Common myeloid progenitor, CD34-positive (primary cell): ENCODE measurements at places on chromosomes 7 and 10.

DNA sequence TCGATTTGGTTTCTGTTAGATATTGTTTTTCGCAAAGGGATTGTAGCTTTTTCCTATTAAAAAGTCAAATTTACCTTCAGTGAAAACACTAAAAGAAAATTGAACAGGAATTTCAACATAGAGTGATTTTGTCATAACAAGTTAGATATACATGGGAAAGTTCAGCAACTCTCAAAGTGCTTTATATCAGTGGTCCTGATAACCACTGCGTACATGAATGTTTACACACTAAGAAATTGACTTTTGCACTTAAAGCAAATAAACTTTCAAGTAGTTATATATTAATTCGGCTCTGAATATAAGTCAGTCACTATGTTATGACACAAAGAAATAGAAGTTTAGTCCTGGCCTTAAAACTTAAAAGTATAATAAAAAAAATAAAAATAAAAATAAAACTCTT, 101.3 kb upstream of the DKK1 start:
- DNase-seq, result no peak

- no peak for DNase-seq
These were observed 50.3 kb downstream of the ADCYAP1R1 start for GRCh38 chr7:31102151-31102972.

DNA sequence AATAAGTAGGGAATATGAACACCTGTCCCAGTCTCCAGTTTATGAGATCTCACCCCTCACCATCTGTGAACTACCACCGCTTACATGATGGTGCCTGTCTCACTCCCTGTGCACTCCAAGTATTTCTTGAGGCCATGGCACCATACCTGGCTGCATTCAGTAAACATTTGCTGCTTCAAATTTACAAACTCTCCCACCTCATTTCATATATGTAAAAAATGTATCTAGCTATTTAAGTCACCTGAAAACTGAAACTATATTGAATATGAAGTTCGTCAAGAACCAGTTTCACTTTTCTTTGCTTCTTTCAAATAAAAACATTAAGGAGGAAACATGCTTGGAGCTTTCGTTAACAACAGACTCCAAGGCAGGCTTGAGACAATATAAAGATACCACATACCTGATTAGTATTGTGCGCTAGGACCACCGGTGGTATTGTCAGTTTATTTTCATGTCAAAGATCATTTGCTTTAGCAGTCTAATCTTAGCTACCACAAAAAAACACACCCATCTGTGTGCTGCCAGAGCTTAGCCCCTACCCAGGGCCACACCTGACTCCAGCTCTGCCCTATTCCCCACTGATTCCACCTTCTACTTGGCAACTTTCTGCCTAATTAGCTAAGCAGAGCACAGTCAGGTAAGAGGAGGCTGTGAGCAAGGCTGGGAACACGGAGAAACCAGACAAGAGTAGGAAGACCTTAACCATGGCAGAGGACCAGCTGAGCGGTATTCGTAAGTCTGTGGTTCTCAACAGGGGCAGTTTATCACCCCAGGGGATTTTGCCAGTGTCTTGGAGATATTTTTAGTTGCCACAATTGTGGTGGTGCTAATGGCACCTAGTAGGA, 92.0 kb downstream of the ZFAND4 start:
- peak; percentile 81 for DNase-seq

DNA sequence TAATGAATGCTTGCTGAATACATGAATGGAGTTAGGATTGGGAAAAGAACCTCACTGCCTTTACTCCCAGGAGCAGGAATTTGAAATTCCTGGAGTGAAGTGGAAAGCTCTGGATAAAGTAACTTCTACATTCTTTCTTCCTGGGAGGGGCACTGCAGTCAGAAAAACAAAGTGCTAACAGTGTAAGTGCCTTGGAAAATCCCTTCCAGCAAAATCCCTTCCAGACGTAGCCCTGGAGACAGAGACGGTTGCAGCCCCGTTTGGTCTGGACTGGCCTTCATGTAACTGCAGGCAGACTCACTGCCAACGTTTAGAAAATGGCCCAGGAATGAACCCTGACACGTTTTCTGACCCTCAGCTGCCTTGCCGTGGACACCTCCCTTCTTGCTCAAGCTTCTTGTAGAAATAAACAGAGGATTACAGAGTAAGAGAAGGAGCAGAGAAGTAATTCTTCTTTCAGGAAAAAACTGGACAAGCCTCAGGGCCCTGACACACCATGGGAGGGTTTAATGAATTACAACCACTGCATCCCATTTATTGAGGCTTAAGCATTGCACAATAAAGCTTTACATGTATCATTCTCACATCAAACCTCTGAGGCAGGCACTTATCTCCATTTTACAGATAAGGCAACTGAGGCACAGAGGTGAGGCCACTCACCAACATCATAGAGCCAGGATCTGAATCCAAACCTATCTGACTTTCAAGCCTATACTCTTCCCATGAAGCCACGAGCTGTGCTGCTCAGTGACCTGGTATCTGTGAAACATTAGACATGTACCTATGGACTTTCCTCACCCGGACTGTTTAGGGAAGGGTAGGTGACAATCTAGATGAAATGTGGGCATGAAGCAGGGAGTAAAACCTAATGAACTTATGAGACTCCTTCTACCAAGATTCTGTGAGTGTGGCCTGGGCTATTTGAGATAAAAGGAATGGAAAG, 7.8 kb downstream of the ITPRIP start:
- DNase-seq, result no peak

GRCh38 chr7:111146136-111146535, 55.2 kb downstream of the LRRN3 start:
- DNase-seq, result no peak

- DNase-seq, result no peak
These were observed 152.6 kb downstream of the PLXNA4 start for GRCh38 chr7:132423594-132424200.

- no peak for DNase-seq
These were observed 117.2 kb downstream of the RAB11FIP2 start for GRCh38 chr10:117929327-117930067.

DNA sequence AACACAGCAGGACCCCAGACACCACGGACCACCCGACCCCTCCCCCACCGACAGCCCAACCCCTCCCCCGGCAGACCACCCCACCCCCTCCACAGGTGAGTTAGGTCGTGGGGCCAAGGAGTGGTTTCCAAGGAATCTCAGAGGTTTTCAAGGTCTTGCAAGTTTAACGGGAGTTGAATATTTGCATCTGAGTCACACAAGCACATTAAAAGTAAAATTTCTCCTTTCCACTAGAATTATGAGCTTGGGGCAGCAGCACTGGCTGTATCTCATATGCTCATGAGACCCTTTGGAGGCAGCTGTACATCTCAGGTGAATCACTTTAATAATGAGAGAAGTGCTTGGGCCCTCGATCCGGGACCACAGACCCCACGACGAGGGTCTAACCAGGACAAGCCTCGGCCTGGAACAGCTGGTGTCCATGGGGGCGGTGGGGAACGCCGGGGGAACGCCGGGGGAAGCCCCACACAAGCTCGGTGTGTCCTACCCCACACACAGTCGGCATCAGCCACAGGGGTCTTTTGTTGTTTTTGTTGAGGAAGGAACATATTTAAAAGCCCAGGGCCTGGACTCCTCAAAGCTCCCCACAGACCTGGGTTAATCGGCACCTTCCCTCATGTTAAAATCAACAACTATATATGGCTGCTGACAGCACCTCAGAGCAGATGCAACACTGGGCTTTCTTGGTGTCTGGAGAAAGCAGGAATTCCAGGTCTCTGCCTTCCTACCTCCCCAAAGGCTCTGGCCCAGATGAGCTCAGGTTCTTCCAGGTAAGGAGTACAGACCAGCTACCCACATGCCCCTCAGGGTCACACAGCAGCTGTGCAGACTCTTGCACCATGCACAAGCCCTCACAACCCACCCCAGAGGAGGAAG, 130.3 kb downstream of the DIP2C start:
- DNase-seq, result no peak

DNA sequence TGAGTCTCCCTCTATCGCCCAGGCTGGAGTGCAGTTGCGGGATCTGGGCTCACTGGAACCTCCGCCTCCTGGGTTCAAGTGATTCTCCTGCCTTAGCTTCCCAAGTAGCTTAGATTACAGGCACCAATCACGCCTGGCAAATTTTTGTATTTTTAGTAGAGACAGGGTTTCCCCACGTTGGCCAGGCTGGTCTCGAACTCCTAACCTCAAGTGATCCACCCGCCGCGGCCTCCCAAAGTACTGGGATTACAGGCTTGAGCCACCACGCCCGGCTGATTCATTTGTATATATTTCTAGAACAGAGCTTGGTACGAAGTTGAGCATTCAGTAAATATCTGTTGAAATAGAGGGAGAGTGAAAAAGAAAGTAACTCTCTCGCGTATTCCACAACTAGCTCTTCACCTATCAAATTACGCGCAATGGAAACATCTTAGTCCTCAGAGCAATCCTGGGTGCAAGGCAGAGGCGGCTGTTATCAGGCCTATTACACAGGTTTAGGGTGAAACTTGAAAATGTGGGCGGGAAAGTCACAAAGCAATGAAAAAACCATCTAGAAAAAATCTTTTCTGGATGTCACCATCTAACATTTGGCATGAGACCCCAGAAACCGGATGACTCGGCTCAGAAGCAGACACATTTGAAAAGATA, 707 bp upstream of the GHITM start:
- no peak for DNase-seq

DNA sequence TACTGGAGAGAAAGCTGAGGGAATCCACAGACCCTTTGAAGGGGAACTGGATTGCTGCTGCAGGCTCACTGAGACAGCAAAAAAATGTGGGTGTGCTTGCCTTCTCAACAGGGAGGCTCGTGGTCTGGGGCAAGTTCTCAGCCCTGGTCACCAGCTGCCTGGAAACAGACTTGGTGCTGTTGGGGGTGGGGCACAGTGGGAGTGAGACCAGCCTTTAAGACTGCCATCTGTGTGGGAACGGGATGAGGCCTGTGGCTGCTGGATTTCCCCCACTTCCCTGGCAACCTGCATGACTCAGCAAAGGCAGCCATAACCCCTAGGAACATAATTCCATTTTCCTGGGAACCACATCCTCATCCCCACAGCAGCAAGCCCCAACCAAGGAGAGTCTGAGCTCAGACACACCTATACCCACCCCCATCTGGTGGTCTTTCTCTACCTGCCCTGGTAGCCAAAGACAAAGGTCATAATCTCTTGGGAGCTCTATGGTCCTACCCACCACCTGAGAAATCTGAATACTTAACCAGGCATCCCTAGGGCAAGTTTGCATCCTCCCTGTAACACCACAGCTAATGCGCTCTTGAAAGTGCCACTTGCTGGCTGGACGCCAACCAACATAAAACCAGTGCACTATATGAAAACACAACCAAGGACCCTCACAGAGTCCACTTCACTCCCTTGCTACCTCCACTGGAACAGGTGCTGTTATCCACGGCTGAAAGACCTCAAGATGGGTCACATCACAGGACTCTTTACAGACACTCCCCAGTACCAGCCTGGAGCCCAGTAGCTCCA, 45.0 kb upstream of the TFEC start:
- DNase-seq, result peak; percentile 3

DNA sequence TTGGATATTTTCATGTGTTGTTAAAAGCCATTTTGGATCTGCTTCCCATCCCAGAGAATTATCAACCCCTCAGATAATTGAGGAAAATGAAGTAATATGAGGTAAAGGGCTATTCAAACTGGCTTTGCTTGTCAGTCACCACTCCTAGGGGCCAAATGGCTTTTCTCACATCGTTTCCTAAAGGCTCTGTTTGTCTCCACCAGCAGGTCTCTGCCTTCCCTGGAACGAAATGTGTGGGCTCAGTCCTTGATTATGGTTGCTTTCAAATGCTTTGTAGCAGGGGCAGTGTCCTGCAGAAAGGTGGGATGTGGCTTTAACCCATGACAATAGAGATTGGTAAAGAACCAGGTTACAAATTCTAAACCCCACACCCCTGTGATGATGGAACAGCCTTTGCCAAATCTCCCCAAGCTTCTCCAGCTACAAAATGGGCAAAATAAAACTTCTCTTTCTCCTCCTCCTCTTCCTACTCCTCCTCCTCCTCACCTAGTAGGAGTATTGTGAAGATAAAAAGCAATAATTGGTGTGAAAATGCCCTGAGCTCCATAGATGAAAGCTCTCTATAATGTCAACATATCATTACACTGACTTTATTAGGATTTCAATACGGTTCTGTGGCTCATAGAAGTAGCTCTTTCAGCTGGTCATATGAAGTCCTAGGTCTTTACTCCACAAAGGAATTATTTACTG, 127.6 kb downstream of the CHN2 start:
- DNase-seq, result no peak

DNA sequence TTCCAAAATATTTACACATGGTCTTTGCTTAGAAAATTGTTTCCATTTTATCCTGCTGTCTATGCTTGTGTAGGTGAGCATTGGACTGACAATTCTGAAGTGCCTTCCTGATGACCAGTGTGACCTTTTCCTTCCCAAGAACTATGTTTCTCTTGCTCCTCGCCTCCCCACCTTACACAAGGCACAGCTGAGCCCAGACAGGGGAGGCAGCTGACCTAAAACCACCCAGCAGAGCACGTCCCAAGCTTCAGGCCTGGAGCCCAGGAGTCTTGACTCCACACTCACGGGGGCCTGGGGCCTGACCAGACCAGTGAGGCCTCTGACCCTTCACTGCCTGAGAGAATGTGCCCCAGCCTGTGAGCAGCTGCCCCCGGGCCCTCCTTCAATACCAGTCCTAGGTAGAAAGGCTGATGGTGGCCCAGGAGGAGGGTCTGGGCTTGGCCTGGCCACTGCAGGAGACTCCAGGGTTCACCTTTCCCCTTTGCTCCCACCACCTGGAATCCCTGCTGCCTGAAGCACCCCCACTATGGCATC, 7.0 kb downstream of the CALML5 start:
- DNase-seq, result no peak

DNA sequence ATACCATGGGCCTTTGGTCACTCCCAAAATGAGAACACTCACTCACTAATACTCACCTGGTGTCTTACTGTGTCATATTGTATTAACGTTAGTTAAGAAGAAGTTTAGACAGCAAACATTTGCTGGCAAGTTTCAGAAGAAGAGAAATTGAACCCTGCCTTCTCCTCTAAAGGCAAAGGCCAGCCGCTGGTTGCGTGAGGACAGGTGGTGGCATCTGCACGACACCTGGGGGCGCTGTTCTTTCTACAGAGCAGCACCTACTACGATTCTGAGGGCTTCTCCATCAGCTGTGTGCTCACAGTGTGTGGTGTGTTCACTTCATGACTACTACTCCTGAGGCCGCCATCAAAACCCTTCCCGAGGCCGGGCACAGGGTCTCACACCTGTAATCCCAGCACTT, 17.9 kb upstream of the CLEC2L start:
- peak; percentile 42 for DNase-seq

DNA sequence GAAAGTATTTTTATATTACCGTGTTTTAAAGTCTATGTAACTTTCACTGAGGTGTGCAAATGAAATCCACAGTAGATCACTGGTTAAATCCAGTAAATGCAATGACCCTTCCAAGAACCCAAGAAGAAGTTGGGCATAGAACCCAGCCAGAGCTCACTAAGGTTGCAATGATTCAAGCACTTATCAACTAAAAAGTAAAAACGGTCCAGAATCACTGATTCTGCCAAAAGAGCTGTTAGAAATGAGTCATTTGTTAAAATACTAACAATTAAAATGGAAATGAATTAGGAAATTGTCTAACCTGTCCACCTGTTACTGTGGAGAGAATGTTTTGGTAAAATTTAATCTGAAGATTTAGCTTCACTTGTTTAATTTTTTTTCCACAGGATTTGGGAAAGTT, 74.4 kb downstream of the ANK3 start:
- no peak for DNase-seq

GRCh38 chr7:140923358-140924006, 1.2 kb downstream of the BRAF start:
- peak; percentile 38 for DNase-seq
